Anterior cingulate cortex (tissue), 58 donors: ENCODE measurements at places on chromosomes 3 and 15.

DNA sequence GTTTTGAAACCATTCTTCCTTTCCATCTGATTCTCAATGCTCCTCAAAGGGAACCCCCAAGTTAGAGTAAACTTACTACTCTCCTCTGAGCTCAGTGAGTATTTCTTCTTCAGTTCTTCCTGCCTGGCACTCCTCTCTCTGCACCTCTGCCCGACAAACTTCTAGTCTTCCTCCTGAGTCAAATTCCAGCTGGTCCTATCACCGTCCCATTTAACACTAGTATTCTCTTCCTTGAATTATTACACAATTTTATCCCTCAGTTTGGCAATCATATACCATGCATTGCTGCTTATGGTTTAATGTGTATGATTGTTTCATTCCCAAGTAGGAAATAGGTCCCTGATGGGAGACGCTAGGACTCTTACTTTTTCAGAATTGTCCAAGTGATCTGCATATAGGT is 279.7 kb downstream of the MECOM start:
- DNase-seq, result no peak

DNA sequence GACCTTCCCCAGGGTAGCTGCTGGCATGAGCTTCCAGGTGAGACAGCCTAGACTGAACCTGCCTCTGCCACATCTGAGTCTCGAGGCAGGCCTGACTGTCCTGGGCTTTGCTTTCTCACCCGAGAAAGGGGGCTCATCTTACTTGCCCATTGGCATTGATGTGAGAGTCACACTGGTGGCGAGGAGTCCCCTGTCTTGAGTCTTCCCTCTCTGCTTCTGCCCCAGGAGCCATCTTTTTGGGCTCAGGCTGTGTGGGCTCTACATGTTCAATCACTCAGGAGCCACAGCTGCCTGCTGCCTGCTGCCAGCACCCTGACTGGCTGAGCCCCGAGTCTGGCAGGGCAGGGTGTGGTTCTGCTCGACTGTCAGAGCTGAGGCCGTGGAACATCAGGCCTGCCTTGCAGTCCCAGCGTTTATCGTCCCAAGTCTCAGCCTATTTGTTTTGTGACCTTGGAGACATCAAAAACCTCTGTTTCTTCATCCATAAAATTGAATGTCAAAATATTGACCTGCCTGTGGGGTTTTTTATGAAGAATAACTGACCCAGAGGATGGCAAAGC is 132.5 kb downstream of the DNAJB8 start:
- DNase-seq, result no peak

DNA sequence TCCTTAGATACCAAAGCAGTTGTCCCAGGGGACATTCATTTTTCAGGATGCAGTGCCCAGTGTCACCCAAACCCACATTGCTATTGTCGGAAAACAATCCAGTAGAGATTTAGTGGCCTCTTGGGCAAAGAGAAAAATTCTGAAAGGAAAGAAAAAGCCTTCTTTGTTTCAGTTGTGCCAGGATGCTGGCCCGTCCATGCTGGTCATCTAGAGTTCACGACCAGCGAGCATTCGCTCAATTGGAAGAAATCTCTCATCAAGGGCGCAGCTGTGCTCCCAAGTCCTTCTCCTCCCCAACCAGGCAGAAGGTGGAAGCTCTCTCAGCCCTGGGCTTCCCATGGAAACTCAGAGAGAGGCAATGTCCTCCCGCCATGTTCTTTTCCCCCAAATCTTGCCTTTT is 123.7 kb downstream of the MTHFS start:
- DNase-seq, result no peak

GRCh38 chr3:187665010-187665409 is 5.2 kb downstream of the SST start:
- DNase-seq, result no peak

GRCh38 chr3:120420928-120421551 is 29.8 kb downstream of the FSTL1 start:
- DNase-seq, result no peak

- no peak for DNase-seq
These were observed 17.2 kb downstream of the RAB6B start for GRCh38 chr3:133878518-133878917.

DNA sequence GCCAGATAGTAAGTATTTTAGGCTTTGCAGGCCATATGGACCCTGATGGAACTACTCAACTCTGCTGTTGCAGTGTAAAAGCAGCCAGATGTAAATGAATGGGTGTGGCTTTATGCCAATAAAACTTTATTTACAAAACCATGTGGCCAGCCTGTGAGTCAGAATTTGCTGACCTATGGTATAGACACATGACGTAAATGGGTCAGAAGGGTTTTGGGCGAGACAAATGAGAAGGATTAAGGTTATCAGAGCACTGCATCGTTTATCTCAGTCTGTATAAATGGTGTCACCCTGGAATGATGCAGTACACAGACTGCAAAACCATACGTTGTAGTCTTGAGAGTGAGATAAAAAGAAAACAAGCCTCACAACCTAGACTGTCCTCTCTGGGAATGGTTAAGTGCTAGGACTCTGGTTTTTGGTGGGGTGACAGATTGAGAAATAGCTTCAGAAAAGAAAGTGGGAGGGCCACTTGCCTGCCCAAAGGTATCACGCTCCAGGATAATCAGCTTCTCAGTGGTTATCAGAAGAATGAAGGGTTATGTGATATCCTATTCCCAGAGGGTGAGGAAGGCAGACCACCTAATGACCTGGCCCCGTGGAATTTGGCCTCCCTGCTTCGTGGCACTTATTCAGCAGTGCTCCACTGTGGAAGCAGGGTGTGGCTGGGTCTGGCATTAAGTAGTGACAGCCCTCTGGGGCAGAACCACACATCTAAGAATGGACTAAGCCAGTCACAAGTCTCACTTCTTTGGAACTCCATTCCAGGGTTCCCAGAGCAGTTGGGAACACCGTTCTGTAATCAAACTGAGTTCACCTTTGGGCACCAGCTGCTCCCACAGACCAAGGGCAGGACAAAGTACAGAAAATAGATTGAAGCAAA is 46.1 kb downstream of the ABHD5 start:
- no peak for DNase-seq

GRCh38 chr15:61256231-61256630 is 27.1 kb upstream of the RORA start:
- DNase-seq, result no peak

DNA sequence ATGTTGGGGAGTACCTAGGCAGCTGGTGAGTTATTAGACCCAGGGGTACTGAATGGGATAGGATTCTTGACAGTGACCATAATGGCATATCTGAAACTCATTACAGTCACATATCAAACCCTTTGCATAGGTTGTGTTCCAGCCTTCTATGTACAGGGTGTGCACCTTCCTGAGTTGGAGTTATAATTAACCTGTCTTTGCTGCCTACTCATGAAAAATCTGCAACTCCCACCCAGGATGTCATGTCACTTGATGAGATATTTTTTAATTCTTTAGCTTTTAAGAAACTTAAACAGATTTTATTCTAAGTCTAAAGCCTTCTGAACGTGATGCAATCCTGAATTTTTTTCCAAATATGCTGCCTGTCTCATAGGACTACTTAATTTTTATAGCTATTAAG is 21.1 kb upstream of the ADGRG7 start:
- DNase-seq, result no peak

DNA sequence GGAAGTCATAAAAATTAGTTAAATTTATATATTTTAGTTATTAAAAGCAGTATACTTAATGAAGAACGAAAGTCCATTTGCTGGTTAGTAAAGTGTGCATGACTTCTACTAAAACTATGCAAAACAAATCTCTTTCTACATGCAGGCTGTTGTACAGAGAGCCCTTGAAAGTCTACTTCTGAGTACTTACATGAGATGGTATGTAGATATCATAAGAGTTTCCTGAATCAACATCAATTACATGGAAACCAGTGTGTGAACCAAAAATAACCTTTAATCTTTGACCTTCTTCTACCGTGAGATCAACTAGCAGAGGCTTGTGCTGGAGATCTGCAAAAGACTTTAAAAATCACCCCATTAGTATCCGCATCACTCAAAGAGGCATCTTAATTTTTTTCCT is 42.1 kb upstream of the SLC2A2 start:
- DNase-seq, result no peak

GRCh38 chr3:20352546-20353179 is 166.7 kb upstream of the SGO1 start:
- DNase-seq, result no peak

DNA sequence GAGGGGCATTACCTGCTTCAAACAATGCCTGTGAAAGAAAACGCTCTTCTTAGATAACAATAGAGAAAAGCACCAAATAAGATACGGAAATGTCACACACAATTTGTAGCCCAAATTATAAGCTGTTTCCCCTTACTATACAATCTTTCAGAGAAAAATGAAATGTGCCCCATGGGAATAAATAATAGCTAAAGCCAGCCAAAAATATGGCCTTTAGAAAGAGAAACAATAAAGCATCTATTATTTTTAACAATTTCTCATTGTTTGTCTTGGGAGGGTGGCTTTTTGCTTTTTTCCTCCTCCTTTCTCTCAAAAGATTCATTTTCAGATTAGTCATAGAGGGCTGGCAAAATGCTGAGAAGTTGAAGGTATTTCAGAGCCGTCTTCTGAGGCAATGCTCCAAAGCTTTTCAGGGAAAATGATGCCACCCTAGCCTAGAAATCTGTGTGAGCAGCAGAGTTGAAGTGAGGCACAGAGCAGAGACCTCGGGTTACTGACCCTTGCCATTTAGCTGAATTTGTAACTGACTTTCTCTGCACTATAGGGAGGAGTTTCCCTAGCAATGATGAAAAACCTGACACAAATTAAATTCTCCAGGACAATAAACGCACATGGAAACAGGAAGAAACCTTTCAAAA is 86.3 kb upstream of the PRICKLE2 start:
- no peak for DNase-seq

DNA sequence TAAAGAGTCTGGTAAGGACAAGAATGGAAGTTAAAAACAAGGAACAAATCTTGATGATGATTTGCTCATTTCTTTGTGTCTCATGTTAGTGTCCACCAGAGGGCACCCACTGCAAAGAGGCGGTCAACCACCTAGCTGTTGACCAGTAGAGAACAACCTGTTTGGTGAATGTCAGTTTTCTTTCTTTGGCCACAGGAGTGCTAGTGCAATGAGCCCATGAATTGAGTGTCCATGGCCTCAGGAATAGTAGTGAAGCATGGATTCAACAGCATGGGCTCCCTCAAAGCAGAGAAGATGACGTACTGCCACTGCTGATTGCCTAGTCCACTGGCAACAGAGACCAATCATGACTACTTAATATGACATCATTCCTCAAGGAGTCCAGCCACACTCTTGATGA is 10.7 kb upstream of the CNTN6 start:
- no peak for DNase-seq

DNA sequence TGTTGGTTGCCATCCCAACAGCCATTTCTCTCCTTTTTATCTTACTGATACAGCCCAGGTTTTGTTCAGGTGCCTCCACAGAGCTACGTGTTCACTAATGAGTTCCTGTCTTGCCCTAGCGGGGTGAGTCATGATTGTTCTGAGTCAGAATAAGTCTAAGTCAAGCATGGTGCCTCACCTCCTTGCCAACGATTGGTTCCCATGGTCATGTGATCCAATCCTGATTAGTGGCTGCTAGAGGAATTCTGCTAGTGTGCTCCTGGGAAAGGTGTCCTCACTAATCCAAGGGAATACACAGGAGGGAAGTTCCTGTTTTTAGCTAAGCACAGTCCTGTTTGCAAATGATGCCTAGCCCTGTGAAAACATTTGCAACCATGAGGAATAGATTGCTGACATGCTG is 99.8 kb downstream of the NSUN3 start:
- DNase-seq, result no peak

DNA sequence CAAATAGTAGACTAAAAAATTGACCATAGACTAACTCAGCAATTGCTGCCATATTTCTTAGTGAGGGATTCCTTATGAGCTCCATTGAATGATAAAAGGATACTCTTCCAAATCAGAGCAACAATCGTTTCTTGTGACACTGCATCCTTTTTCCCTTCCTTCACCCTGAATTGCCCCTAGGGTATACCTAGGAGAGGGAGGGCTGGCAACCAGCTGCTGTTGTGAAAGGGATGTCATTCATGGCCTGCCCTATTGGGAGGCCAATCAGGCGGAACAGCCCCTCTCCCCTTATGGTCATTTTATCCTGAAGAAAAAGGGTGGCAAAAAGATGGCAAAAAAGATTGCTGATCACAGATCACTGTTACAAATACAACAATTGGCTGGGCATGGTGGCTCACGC is 26.3 kb downstream of the B3GNT5 start:
- no peak for DNase-seq

- DNase-seq, result no peak
These were observed 3.5 kb downstream of the TBC1D23 start for GRCh38 chr3:100264242-100264641.

DNA sequence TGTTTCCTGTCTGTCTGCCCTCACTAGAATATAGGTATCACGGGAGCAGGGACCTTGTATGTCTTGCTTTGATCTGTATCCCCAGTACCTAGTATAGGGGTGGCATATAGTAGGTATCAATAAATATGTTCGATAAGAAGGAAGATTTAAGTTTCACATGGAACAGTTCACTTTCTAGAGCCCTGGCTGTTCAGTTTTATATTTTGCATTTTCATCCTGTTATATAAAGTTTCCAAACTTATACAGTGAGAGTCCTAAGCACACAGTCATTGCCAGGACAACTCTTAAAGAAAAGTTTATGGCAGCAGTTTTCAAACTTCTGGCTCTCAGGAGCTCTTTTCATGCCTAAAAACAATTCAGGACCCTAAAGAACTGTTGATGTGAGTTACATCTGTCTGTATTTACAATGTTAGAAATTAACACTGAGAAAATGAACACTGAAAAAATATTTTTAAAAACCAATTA is 13.4 kb downstream of the ITPR1 start:
- DNase-seq, result no peak

DNA sequence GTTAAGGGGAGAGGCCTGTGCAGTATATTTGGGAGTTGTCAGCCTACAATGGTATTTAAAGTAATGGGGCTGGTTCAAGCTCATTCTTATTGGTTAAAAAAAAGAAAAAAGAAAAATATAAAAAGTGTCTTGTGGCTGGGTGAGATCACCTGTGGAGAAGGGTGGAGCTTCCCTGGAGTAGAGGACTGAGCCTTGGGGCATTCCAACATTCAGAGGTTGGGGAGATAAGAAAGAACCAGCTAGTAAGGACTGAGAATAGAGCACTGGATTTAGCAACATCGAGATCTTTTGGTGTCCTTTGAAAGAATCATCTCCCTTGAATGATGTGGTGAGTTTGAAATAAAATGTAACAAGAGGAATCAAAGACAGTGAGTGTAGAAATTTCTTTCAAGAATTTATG is 5.2 kb downstream of the SLC49A4 start:
- no peak for DNase-seq
